ENCODE measurements at places on chromosomes 6 and 20. TPM values are rescaled to one million over a fixed set of nuclear protein-coding genes. Genes with fewer than 3 reads are reported as not detected.
A peak's percentile ranks its signal among the peaks of the same experiment; 100 is the strongest.

GRCh38 chr6:93304505-93304904 lies 114.9 kb downstream of the EPHA7 start:
- DNase-seq = no peak

GRCh38 chr6:98669371-98669770 lies 165.0 kb upstream of the POU3F2 start:
- DNase-seq = no peak

DNA sequence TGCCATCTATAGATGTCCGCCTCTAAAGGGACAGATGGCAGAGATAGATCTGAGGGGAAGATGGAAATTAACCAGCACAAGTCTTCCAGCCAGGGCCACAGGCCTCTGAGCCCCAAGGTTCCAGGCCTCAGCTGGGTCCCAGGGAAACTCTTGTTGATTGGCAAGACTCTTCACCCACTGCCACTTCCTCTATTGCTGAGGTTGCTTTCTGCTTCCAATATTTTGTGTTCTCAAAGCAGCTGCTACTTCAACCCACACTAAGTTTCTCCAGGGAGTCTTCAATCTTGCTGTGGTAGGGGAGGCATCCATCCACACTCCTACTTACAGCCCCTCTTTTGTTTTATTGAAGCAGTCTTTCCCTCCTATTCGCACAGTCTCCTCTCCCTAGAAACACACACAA lies 36.4 kb upstream of the SASH1 start:
- no peak for DNase-seq

GRCh38 chr20:22572023-22572422 lies 12.3 kb downstream of the FOXA2 start:
- no peak for DNase-seq

GRCh38 chr6:31400467-31401289 lies 2.7 kb upstream of the MICA start:
- no peak for DNase-seq

- no peak for DNase-seq
Measured at GRCh38 chr20:6384956-6385486, 262.2 kb upstream of the FERMT1 start.

DNA sequence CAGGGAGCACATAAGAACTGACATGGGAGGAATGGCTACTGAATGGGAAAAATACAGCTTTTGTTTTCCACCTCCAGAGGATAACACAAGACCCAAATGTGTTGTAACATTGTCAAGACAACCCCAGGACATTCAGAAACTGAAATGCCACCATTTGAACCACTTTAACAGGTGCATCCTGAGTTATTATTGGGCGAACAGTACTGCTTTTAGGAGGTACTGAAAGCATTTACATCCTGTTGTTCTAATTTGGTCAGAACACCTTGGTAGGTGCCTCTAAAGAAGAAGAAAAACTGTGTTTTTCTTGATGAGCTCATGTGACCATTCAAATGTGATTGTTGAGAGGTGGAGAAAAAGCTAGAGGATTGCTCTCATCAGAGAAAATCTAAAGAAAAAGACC lies 6.4 kb upstream of the TXNDC5 start:
- no peak for DNase-seq

DNA sequence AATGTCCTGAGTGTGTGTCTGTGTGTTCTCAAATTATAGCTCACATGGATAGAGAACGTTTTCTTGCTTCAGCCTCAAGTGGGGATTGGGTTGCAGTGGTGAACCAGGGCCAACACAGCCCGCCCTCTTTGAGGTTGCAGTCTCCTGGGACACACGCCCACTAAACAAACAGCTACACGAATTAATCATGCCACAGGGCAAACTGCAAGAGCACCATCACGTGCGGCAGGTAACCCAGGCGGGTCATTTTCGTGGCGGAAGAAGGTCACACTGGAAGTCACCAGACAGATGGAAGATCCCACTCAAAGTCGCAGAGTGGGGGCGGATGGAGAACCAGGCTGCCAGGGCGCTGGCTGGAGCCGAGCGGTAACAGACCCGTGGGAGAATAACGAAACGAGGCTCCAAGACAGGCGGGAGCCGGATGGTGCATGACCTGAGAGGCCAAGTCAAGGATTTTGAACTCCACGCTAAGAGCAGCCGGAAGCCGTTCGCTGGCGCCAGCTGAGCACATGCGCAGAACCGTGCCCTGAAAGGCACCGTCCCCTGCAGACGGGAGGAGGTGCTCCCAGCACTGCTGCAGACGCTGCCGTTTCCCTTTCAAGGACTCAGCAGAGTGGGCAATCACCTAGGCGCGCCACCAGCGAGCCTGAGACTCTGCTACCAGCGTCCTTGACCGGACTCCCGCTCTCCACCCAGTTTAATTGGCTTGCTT lies 10.7 kb downstream of the DLL1 start:
- no peak for DNase-seq

DNA sequence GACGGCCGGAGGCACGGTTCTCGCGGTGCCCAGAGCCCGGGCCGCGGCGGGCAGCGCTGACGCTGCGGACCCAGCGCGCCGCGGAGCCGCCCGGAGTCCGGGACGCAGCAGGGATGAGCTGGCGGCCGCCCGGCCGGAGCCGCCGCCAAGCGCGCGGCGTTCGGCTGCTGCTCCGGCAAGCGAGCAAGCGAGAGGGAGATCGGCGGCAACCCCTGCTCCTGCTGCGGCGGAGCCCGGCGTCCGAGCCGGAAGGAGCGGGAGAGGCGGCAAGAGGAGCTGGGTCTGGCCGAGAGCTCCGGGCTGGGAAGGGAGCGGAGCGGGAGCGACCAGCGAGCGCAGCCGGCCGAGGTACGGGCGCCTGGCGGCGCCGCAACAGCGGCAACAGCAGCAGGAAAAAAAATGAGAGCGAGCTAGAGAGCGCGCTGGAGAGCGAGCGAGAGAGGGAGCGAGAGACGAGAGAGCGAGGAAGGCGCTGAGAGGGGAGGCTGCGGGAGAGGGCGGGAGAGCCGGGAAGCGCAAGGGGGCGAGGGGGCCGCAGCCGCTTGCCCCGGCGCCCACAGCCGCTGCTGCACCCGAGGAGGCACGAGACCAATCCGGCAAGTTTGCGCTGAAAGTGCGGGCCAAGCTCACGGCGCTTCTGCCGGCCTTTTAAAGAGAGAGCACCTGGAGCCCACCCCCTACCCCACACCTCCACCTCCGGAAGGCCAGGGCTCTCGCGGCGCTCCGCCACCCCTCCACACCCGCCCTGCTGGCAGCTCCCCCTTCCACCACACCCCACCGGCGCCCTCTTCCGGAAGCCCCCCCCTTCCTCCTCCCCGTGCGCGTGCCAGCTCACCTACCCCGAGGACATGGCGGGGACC lies 496 bp downstream of the GRM4 start:
- DNase-seq = peak; percentile 31

DNA sequence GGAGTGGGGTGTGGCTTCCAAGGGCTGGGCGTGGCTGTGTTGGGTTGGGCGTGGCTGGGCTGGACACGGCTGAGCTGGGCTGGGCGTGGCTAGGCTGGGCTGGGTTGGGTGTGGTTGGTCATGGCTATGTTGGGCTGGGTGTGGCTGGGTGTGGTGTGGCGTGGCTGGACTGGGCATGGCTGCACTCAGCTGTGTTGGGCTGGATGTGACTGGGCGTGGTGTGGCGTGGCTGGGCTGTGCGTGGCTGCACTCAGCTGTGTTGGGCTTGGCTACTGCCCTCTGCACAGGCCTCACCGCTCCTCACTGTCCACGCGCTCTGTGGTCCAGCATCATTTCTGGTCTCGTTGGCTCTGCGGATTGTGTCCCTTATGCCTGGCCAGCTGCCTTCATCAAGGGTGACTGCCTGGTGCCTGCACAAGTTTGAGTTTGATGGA lies 43.5 kb upstream of the SLCO4A1 start:
- DNase-seq = no peak

GRCh38 chr20:37282556-37282955 lies 6.9 kb upstream of the MANBAL start:
- DNase-seq = no peak

Gene HLA-DOA
- 7.5 TPM for polyA plus RNA-seq

Gene SSR1
- polyA plus RNA-seq = 125 TPM

Gene PAK5
- polyA plus RNA-seq = 1.6 TPM
